Endothelial cell (in vitro differentiated cells): ENCODE measurements at places on chromosomes 5 and 9.

- DNase-seq, result no peak
- H3K36me3 ChIP-seq, result no peaks in the 10 kb centered on the region
- H3K27ac ChIP-seq, result no peak overlapping the region
- no peak overlapping the region for H3K4me3 ChIP-seq
- H3K27me3 ChIP-seq, result peaks cover 1% of the 10 kb centered on the region
Measured at GRCh38 chr5:56301069-56301468, 67.9 kb upstream of the ANKRD55 start.

DNA sequence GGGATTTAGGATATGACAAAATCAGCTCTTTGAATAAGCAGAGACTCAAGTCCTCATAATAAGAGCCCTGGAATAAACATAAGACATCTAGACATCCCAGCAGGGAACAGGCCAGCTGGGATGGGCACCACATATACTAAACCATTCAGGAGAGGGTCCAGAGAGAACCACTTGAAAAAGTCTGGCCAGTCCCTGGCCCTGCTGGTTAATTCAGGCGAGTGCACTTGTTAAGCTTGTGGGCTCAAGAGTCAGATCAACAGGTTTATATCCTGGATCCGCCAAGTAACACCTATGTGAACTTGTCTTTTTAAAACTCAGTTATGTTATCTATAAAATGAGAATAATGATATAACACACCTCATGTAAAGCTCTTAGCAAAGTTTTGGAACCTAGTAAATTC lies 63.3 kb downstream of the CAVIN4 start:
- H3K27me3 ChIP-seq, result peaks cover 2% of the 10 kb centered on the region
- no peak overlapping the region for H3K4me3 ChIP-seq
- peaks cover 6% of the 10 kb centered on the region for H3K36me3 ChIP-seq

DNA sequence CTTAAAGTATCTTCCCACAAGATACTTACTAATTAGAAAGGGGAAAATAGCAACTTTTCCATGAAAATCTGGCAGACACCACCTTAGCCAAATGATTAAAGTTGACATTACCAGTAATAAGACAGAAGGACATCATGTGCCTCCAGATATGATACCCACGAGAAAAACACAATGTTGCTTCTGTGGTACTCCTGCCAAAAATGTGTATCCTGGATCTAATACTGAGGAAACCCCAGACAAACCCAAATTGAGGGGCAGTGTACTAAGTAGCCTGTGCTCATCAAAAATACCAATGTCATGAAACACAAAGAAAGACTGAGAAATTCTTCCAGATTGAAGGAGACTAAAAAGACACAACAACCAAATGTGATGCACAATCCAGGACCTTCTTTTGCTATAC lies 85.3 kb downstream of the TTLL11 start:
- DNase-seq, result no peak
- peaks cover 6% of the 10 kb centered on the region for H3K4me1 ChIP-seq
- H3K4me3 ChIP-seq, result no peak overlapping the region

DNA sequence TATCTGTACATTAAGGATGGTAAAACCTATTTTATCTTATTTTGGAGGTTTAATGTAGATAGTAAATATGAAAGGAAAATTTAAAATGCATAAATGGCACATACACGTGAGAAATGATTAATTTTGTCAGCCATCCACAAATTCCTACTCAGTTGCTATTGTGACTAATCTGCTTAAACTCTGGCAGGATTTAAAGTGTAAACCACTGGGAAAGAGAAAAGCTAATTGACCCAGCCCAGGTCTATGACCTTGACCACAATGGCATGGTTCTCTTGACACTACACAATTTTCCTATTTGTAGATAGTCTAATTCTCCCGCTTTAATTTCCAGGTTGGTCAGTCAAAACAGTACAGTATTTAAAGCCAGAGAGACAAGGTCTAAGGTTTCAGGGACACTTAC lies 459.0 kb upstream of the KLF4 start:
- H3K4me1 ChIP-seq, result no peaks in the 10 kb centered on the region
- no peaks in the 10 kb centered on the region for H3K27me3 ChIP-seq
- H3K4me3 ChIP-seq, result no peak overlapping the region
- no peak for DNase-seq

GRCh38 chr9:77807846-77808750 lies 160.0 kb upstream of the GNA14 start:
- H3K27ac ChIP-seq, result peak overlapping the region; percentile 49
- peaks cover 14% of the 10 kb centered on the region for H3K36me3 ChIP-seq
- H3K4me3 ChIP-seq, result no peak overlapping the region
- peaks cover 49% of the 10 kb centered on the region for H3K4me1 ChIP-seq
- peaks cover 6% of the 10 kb centered on the region for H3K27me3 ChIP-seq

DNA sequence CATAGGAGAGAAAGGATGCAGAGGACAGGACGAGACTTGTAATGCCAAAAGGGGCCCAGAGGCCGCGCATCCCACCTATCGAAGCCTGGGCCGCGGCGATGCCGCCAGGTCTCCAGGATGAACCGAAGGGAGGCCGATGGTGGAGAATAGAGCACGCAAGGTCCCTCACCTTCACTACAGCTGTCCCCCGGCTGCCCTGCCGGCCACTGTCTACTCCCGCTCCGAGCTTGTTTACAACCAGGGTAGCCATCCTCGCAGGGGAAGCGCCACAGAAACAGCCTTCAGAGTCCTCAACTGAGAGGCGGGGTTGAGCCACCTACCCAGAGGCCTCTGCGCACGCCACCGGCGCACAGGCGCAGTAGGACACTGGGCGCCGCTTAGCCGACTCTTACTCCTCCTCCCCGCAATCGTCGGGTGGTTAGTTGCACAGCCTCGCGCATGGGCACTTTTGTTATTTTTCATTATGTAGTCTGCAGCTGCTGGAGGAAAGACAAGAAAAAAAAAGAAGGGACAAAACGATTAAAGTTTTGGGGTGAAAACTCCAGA lies at the start of gene TRIM23:
Gene TRIM23 (minus strand): TSS at position 309 of the 546 bp plus-strand sequence. CDS start 59 bp downstream, at position 250.
- peak; percentile 81 for DNase-seq
- H3K27me3 ChIP-seq, result peaks cover 5% of the 10 kb centered on the region
- H3K27ac ChIP-seq, result peak within 1 kb of the TSS; percentile 97
- H3K4me3 ChIP-seq, result peak within 1 kb of the TSS; percentile 97
- H3K4me1 ChIP-seq, result peaks cover 16% of the 10 kb centered on the region
- H3K36me3 ChIP-seq, result no peaks in the 10 kb centered on the region

- no peaks in the 10 kb centered on the region for H3K4me1 ChIP-seq
- no peaks in the 10 kb centered on the region for H3K27me3 ChIP-seq
Measured at GRCh38 chr5:65290677-65291076, 191.0 kb downstream of the ADAMTS6 start.

DNA sequence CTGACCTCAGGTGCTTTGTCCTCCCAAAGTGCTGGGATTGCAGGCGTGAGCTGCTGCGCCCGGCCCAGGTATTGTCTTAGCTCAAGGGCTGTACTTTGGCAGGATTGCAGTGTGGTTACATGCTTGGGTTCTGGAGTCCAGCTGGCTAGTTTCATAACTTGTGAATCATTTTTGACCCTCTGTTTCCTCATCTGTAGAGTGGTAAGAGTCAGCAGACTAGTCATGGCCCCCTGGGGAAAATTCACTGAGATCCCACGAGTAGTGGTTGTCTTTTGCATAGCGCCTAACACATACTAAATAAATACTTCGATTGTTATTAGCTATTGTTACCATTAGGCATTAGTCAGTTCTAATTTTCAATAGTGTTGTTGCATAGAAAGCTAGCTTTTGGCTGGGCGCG lies 14.3 kb downstream of the PTPA start:
- H3K27ac ChIP-seq, result no peak overlapping the region
- H3K27me3 ChIP-seq, result peaks cover 4% of the 10 kb centered on the region
- DNase-seq, result no peak
- peaks cover 19% of the 10 kb centered on the region for H3K36me3 ChIP-seq

GRCh38 chr9:114055894-114056293 lies 22.2 kb downstream of the AMBP start:
- no peak for DNase-seq
- H3K27ac ChIP-seq, result no peak overlapping the region
- H3K4me3 ChIP-seq, result no peak overlapping the region
- H3K27me3 ChIP-seq, result peaks cover 6% of the 10 kb centered on the region

DNA sequence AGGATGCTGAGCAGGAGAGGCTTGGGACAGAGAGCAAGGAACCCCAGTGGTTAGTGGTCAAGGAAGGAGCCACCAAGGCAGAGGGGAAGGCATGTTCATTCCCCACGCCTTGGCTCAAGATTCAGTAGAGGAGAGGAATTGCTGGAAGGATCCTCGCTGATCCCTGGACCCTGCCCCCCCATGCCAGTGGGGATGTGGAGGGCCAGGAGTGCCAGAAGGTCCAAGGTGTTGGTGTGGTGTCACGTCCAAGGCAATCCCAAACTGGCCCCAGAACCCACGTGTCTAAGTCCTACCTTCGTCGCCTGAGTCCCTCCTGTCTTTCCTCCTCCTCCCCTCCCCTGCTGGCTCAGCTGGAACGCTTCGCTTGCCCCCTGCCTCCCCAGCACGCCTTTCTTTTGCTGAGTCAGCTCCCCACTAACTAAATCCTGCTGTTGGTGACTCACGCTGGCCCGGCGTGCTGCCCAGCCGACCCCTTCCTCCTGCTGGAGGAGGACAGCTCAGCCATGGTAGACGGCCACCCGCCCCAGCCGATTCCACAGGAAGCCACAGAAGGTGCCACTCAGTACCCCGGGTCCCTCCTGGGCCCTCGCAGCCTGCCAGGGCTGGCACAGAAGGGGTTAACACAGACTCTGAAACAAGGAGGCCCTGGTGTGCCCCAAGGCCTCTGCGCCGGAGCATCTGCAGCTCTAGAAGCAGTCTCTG lies 37.6 kb upstream of the ORM1 start:
- peaks cover 20% of the 10 kb centered on the region for H3K4me1 ChIP-seq
- DNase-seq, result no peak
- peak overlapping the region; percentile 73 for H3K4me3 ChIP-seq
- H3K27me3 ChIP-seq, result peaks cover 5% of the 10 kb centered on the region
- H3K36me3 ChIP-seq, result peaks cover 15% of the 10 kb centered on the region

DNA sequence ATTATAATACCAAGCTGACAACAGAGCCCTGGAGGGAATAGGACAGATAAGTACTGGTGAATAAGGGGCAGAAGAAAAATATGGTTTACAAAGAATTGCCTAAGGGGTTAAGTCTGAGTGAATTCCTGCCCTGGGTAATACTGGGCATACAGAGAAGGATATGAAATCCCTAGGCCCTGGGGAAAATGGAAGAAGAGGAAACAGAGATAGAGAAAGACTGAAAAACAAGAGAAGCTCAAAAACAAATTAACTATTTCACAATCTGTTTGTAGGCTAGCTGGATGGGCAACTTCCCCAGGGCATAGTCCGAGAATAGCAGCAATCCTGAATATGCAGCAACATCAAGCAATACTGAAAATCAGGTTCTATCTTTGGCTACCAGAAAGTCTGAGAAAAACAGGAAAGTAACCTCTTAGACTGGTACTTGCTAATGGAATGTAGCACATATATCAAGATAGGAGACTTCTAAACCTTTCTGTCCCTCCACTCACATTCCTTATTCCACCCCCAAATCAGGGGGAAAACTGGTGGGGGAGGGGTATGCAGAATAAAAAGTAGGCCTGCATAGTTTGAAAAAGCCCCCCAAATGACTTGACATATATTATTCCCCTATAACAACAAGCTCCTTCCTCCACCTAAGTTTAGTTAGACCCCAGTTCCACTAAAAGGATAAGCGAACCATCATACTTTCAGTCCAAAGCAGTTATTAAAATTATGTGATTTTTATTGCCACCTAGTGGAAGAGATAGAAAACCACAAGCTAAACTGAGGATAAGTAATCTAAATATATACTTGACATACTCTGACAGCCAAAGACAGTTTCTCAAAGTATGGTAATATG lies 20.6 kb downstream of the SLC38A9 start:
- no peak for DNase-seq
- peaks cover 4% of the 10 kb centered on the region for H3K36me3 ChIP-seq
- H3K27me3 ChIP-seq, result peaks cover 1% of the 10 kb centered on the region
- no peak overlapping the region for H3K4me3 ChIP-seq
- peaks cover 2% of the 10 kb centered on the region for H3K4me1 ChIP-seq

- peaks cover 38% of the 10 kb centered on the region for H3K4me1 ChIP-seq
- H3K4me3 ChIP-seq, result peak within 1 kb of the TSS; percentile 92
- DNase-seq, result peak; percentile 62
- H3K27ac ChIP-seq, result peak within 1 kb of the TSS; percentile 84
- H3K27me3 ChIP-seq, result peaks cover 29% of the 10 kb centered on the region
Measured at GRCh38 chr5:177473443-177474001, at the start of gene DBN1. DBN1 (minus strand) TSS chr5:177473634; CDS start chr5:177473521, 113 bp downstream.

GRCh38 chr5:54211912-54212311 lies 98.5 kb downstream of the ARL15 start:
- H3K36me3 ChIP-seq, result no peaks in the 10 kb centered on the region
- peak overlapping the region; percentile 84 for H3K27ac ChIP-seq
- peaks cover 49% of the 10 kb centered on the region for H3K4me1 ChIP-seq
- peaks cover 4% of the 10 kb centered on the region for H3K27me3 ChIP-seq

GRCh38 chr9:125142560-125143376 lies 560 bp downstream of the SCAI start:
- peak overlapping the region; percentile 100 for H3K4me3 ChIP-seq
- H3K4me1 ChIP-seq, result peaks cover 6% of the 10 kb centered on the region
- peaks cover 9% of the 10 kb centered on the region for H3K27me3 ChIP-seq
- H3K27ac ChIP-seq, result peak overlapping the region; percentile 52

DNA sequence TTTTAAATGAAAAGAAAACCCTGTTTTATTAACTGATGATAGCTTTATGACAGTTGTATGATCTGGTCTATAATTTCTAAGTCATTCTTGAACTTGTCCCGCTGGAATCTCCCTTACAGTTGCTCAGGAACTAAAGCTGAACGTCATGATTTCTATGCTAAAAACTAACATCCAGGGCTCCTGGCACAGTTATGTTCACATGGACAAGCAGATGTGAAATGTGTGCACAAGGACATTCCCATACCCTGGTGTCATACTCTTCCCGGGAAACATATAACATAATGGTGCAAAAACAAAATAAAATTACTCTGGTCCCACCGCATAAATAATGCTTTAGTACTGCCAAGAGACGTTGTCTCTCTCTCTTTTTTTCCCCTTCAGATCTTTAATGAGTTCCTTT lies 134.9 kb downstream of the PRDM6 start:
- DNase-seq, result no peak
- H3K4me1 ChIP-seq, result no peaks in the 10 kb centered on the region
- no peaks in the 10 kb centered on the region for H3K36me3 ChIP-seq
- no peak overlapping the region for H3K4me3 ChIP-seq
- H3K27me3 ChIP-seq, result no peaks in the 10 kb centered on the region
